GM23248 (cell line): ENCODE measurements at places on chromosomes 2 and 18. TPM values are rescaled to one million over a fixed set of nuclear protein-coding genes. Genes with fewer than 3 reads are reported as not detected.

Gene LHCGR
- not detected in 2 replicates for polyA plus RNA-seq

Gene EFEMP1
- 1,133 and 1,145 TPM in 2 replicates for polyA plus RNA-seq

DNA sequence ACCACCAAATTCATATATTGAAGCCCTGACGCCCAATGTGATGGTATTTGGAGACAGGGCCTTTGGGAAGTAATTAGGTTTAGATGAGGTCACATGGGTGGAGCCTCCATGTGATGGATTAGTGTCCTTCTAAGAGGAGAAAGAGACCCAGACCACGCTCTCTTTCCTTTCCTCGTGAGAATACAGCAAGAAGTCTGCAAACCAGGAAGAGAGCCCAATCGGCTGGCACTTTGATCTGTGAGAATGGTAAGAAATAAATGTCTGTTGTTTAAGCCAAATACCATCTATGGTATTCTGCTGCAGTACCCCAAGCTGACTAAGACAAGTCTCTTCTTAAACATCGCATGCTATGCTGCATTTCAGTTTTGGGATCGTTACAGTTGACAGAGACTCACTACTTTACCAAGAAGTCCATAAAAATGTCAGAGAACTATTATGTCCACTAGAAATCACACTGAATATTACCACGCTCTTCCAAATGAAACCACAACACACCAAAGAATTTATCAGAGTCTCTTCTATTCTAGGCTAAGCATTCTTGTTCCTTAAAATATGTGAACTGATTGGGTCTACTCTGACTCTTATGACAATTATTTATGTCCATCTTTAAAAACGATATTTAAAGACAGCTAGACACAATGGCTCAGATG, 48.5 kb downstream of the LPIN2 start:
- H3K4me3 ChIP-seq: no peak overlapping the region
- DNase-seq: no peak
- no peak overlapping the region for H3K27ac ChIP-seq
- no peaks in the 10 kb centered on the region for H3K27me3 ChIP-seq

GRCh38 chr2:119922699-119923098, 90.2 kb upstream of the EPB41L5 start:
- DNase-seq: no peak
- no peaks in the 10 kb centered on the region for H3K4me1 ChIP-seq
- H3K36me3 ChIP-seq: no peaks in the 10 kb centered on the region
- no peak overlapping the region for H3K4me3 ChIP-seq
- no peaks in the 10 kb centered on the region for H3K27me3 ChIP-seq

Gene CTAGE1
- polyA plus RNA-seq: 0.06 TPM in 1 of 2 replicates, not detected in the other

GRCh38 chr2:109284826-109285225, 155.8 kb downstream of the SH3RF3 start:
- no peak overlapping the region for H3K4me3 ChIP-seq
- peak; percentile 37 for DNase-seq
- H3K27ac ChIP-seq: no peak overlapping the region
- H3K27me3 ChIP-seq: no peaks in the 10 kb centered on the region

Gene SKOR2
- not detected in 2 replicates for polyA plus RNA-seq

DNA sequence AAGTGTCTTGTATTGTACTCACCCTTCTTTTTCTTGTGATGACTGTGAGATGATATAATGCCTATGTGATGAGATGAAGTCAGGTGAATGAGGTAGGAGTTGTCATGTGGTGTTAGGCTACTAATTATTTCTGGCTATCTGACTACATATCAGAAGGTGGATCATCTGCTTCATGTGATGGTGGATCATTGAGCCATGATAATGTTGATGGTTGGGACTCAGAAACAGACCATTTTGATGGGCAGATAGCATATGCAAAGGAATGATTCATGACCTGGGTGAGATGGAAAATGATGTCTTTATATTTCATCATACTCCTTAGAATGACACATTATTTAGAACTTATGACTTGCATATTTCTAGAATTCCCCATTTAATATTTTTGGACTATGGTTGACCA, 19.5 kb downstream of the ANKRD30B start:
- H3K4me1 ChIP-seq: no peaks in the 10 kb centered on the region
- H3K27me3 ChIP-seq: no peaks in the 10 kb centered on the region
- no peak overlapping the region for H3K27ac ChIP-seq
- no peaks in the 10 kb centered on the region for H3K36me3 ChIP-seq
- no peak overlapping the region for H3K4me3 ChIP-seq

Gene KLHL41
- polyA plus RNA-seq: 0.11 TPM in 1 of 2 replicates, not detected in the other

- H3K4me3 ChIP-seq: no peak overlapping the region
- H3K4me1 ChIP-seq: no peaks in the 10 kb centered on the region
- H3K36me3 ChIP-seq: no peaks in the 10 kb centered on the region
- DNase-seq: peak; percentile 89
- no peak overlapping the region for H3K27ac ChIP-seq
- peaks cover 5% of the 10 kb centered on the region; the same call in 1 of the 2 replicates for H3K27me3 ChIP-seq
Measured at GRCh38 chr2:10897956-10898355, 13.8 kb upstream of the KCNF1 start.

Gene UGT1A5
- not detected in 2 replicates for polyA plus RNA-seq

DNA sequence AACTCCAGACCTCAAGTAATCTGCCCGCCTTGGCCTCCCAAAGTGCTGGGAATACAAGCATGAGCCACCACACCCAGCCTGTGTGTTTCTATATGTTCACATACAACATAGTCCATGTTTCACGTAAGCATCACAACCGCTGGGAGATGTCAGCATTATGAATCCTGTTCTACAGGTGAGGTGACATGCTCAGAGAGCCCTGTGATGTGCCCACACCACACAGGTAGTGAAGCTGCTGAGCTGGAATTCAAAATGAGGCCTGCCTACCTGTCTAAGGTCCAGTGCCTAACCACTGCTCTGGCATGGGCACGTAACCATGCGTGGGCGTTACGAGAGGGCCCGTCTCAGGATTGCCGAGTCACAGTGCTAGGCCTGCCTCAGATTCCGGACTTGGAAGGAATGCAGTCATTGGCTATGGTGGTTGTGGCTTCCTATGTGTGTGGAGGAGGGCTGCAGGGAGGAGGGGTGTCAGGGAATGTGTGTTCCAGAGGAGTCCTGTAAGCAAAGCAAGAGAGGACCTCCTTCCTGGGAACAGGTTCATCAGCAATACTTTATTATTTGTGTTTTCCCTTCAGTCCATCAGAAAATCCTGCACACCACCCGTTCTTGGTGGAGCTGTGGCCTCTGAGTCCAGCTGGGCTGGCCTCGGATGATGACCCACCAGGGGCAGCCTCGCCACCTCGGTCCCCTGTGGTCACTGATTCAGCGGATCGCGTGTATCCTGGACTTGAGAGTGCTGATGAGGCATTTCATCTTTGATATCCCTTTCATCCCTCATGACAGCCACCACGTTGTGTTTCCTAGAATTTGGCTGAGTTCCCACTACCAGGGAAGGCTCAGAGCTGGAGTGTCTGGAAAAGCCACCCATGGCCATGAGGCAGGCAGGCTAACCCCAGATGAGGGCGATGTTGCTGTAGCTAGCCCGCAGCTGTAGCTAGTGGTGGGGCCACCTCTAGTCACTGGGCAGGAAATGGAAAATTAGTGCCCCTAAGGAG, 31.1 kb downstream of the HK2 start:
- peaks cover 22% of the 10 kb centered on the region for H3K36me3 ChIP-seq
- peaks cover 25% of the 10 kb centered on the region for H3K4me1 ChIP-seq
- H3K27me3 ChIP-seq: no peaks in the 10 kb centered on the region

- H3K27me3 ChIP-seq: peaks cover 30% of the 10 kb centered on the region
- DNase-seq: no peak
- no peaks in the 10 kb centered on the region for H3K4me1 ChIP-seq
- no peak overlapping the region for H3K27ac ChIP-seq
- no peak overlapping the region for H3K4me3 ChIP-seq
- no peaks in the 10 kb centered on the region for H3K36me3 ChIP-seq
Measured at GRCh38 chr2:86821842-86822241, 31.1 kb upstream of the CD8A start.

Gene LYG1
- 0.19 and 0.25 TPM in 2 replicates for polyA plus RNA-seq

DNA sequence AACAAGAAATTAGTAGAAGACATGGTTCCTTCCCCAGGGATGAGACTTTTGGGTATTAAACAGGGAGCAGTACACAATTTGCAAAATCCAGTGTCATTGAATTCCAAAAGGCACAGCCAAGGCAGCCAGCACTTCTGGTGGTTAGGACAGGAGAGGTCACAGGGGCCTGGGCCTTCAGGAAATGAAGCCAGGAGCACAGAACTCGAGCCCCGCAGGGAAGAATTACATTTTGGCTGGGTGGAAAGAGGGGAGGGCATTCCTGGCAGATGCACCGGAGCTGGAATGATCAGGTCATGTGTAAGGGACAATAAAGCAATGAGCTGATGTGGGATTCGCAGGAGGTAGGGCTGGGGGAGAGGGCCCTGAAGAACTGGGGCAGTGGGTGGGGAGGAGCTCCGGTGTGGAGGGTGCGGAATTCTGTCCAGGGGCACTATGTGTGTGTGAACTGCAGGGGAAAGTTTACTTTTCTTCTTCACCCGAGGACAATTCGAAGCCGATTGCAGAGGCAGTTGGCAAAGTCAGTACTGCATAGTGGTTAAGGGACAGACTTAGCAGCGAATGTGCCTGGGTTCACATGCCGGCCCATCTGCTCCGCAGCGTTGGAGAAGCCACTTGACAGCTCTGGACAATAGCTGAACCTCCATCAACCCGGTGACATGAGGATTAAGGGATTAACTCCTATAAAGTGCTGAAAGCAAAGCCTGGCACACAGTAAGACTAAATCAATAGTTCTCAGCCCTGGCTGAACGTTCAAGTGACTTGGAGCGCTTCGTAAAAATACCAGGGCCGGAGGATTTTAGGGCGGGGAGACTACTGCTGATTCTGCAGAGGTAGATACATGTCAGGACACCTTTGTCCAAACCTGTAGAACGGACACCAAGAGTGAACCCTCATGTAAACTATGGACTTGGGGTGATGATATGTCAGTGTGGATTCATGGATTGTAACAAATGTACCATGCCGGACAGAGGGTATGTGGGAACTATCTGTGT, 36.4 kb downstream of the ALPK2 start:
- no peaks in the 10 kb centered on the region for H3K27me3 ChIP-seq
- no peak overlapping the region for H3K27ac ChIP-seq
- DNase-seq: no peak
- H3K4me1 ChIP-seq: peaks cover 30% of the 10 kb centered on the region

Gene ZFP36L2
- polyA plus RNA-seq: 71.7 and 78.2 TPM in 2 replicates

DNA sequence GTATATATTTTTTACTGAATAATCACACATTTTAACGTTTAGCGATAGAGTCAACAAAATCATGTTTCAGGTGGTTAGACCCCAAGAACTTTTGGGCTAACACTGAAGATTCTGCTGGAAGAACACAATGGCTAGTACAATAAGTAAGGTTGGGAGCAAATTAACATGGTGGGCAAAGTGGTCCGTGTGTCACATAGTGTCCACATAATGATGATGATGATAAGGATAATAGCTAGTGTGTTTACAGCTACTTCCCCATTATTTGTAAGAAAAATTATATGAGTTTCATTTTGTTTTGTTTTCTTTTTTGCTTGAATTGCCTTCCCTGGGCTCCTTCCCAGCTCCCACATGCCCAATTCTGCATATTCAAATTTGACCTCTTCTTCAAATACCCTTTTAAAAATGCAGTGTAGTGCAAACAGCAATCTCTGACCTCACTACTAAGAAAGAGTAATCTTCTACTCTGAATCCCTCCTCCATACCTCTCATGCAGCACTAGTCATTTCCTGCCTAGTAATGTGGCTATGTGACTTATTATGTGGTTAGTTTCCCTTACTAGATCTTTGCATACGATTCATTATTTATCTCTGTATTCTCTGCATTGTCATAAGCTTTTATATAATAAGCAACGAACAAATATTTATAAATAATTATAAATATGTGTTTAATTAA, 16.9 kb upstream of the VPS54 start:
- H3K27me3 ChIP-seq: no peaks in the 10 kb centered on the region
- H3K27ac ChIP-seq: no peak overlapping the region
- no peaks in the 10 kb centered on the region for H3K36me3 ChIP-seq
- H3K4me1 ChIP-seq: peaks cover 22% of the 10 kb centered on the region
- H3K4me3 ChIP-seq: no peak overlapping the region

DNA sequence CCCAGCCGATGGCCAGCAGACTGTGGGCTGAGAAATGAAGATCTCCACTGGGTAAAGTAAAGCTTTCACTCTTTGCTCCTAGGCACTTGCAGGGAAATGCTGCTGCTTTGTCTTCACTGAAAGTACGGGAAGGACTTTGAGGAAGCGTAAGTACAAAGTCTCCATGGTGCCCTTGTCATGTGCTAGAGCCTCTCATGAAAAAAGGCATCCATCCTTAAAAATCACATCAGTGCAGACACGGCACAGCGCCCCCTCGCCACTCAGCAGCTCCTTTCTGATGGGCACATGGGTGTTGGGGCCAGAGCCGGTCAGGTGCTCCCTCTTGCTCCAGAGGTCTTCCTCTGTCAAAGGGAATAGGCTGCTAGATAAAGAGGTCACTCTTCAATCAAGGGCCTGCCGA, 109.0 kb upstream of the STPG4 start:
- DNase-seq: no peak
- H3K4me1 ChIP-seq: peaks cover 4% of the 10 kb centered on the region
- H3K27ac ChIP-seq: no peak overlapping the region
- no peaks in the 10 kb centered on the region for H3K27me3 ChIP-seq
- H3K36me3 ChIP-seq: no peaks in the 10 kb centered on the region

Gene DSG1
- not detected in 2 replicates for polyA plus RNA-seq

Gene OTX1
- not detected in 2 replicates for polyA plus RNA-seq

GRCh38 chr18:72086421-72086820, 457.7 kb downstream of the CBLN2 start:
- no peaks in the 10 kb centered on the region for H3K36me3 ChIP-seq
- no peaks in the 10 kb centered on the region for H3K4me1 ChIP-seq
- DNase-seq: peak; percentile 26
- H3K27ac ChIP-seq: no peak overlapping the region
- H3K27me3 ChIP-seq: no peaks in the 10 kb centered on the region

Gene SERPINB12
- polyA plus RNA-seq: not detected in 2 replicates

Gene DNAJC5G
- polyA plus RNA-seq: not detected in 2 replicates

- H3K27ac ChIP-seq: no peak overlapping the region
- no peaks in the 10 kb centered on the region for H3K4me1 ChIP-seq
- no peak overlapping the region for H3K4me3 ChIP-seq
- DNase-seq: no peak
- H3K36me3 ChIP-seq: no peaks in the 10 kb centered on the region
Measured at GRCh38 chr18:1648712-1649111, 744.0 kb downstream of the ADCYAP1 start.

Gene C2orf42
- 15.5 and 15.7 TPM in 2 replicates for polyA plus RNA-seq

DNA sequence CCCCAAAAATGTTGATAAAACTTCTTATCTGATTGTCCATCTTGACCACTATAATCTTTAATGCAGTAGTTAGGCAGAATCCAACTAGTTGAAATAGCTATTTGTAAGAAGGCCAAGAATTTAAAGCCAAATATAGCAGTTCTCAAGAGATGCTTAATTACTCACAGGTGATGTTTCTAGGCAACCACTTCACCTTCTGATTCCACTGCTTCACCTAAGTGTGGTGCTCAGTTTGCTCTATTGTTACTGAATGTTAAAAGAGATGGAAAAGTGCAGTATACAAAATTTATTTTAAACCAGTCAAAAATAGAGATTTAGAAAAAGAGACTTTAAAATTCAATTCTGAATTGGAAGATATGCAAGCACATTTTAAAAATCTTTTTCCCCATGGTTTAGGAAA, 539.4 kb downstream of the ZNF804A start:
- no peak overlapping the region for H3K4me3 ChIP-seq
- DNase-seq: no peak
- H3K4me1 ChIP-seq: no peaks in the 10 kb centered on the region
- H3K36me3 ChIP-seq: no peaks in the 10 kb centered on the region
- no peaks in the 10 kb centered on the region for H3K27me3 ChIP-seq
